ENCODE measurements at places on chromosomes 6 and 20. TPM values are rescaled to one million over a fixed set of nuclear protein-coding genes. Genes with fewer than 3 reads are reported as not detected.

Gene CLVS2
- polyA plus RNA-seq: not detected

Gene IL20RA
- polyA plus RNA-seq: not detected

Gene KIAA0408
- polyA plus RNA-seq: not detected

Gene DDX43
- 1.4 TPM for polyA plus RNA-seq

Gene ZSCAN23
- polyA plus RNA-seq: not detected

Gene ZC3H12D
- polyA plus RNA-seq: 10.3 TPM

Gene OR2B2
- polyA plus RNA-seq: not detected

Gene RAB44
- not detected for polyA plus RNA-seq

Gene GSTA3
- polyA plus RNA-seq: not detected

Gene RIMS4
- polyA plus RNA-seq: not detected

Gene SAPCD1
- polyA plus RNA-seq: not detected

Gene DDR1
- polyA plus RNA-seq: 3.5 TPM

Gene ADGB
- not detected for polyA plus RNA-seq

Gene MUC22
- polyA plus RNA-seq: not detected

Gene BPIFA1
- not detected for polyA plus RNA-seq

Gene MYH7B
- polyA plus RNA-seq: not detected

Gene RHAG
- not detected for polyA plus RNA-seq

Gene FRS3
- polyA plus RNA-seq: 1.6 TPM

Gene IL17A
- polyA plus RNA-seq: not detected

Gene MAK
- polyA plus RNA-seq: not detected

Gene TSPO2
- not detected for polyA plus RNA-seq

Gene ZC2HC1B
- not detected for polyA plus RNA-seq

Gene NMBR
- polyA plus RNA-seq: not detected

Gene GSTA1
- not detected for polyA plus RNA-seq

All from CD4-positive, CD25-positive, alpha-beta regulatory T cell (primary cell).